Heart right ventricle (tissue), 16 donors: ENCODE measurements at places on chromosomes 7 and 10. TPM values are rescaled to one million over a fixed set of nuclear protein-coding genes. Genes with fewer than 3 reads are reported as not detected.
A peak's percentile ranks its signal among the peaks of the same experiment; 100 is the strongest.

DNA sequence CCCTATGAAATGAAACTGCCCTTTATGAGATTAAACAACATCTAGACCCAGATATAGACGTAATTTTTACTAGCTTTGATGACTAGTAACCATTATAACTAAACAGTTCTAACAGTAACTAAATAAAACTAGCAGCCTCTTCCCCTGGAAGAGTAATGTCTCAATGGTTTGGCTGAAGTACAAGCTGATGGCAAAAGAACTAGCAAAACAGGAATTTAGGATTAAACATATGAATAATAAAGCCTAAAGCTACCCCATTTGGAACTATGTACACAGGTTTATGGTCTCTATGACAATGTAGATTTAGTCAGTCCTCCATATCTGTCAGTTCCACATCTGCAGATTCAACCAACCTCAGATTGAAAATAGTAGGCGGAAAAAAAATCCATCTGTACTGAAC, 6.4 kb downstream of the DPY19L1 start:
- H3K27ac ChIP-seq = no peak overlapping the region
- no peak for DNase-seq
- H3K4me3 ChIP-seq = no peak overlapping the region
- H3K4me1 ChIP-seq = peaks cover 18% of the 10 kb centered on the region

- no peaks in the 10 kb centered on the region for H3K4me1 ChIP-seq
- H3K36me3 ChIP-seq = no peaks in the 10 kb centered on the region
- H3K4me3 ChIP-seq = no peak overlapping the region
- DNase-seq = no peak
These were observed 20.0 kb upstream of the ZNF438 start for GRCh38 chr10:31051703-31052102.

DNA sequence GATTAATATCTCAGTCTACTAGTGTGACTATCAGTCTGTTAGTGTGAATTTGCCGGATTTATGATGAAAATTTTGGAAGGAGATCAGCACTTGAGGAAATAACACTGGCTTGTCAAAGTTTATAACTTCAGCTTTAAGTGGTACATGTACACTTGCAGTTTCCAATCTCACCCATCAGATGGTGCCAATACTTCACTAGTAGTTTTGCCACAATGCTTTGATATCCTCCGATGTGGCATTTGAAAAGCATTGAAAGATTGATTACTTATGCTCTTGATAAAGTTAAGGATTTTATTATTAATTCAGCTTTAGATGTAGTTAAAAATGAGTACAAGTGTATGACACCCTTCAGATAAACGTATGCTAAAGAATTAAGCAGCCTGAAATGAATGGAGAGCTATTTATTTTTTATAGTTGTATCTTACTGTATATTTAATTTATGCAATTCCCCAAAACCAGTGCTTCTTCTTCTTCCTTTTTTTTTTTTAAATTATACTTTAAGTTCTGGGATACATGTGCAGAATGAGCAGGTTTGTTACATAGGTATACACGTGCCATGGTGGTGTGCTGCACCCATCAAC, 98.2 kb downstream of the ANLN start:
- no peak overlapping the region for H3K4me3 ChIP-seq
- DNase-seq = no peak
- no peaks in the 10 kb centered on the region for H3K4me1 ChIP-seq
- no peak overlapping the region for H3K27ac ChIP-seq

DNA sequence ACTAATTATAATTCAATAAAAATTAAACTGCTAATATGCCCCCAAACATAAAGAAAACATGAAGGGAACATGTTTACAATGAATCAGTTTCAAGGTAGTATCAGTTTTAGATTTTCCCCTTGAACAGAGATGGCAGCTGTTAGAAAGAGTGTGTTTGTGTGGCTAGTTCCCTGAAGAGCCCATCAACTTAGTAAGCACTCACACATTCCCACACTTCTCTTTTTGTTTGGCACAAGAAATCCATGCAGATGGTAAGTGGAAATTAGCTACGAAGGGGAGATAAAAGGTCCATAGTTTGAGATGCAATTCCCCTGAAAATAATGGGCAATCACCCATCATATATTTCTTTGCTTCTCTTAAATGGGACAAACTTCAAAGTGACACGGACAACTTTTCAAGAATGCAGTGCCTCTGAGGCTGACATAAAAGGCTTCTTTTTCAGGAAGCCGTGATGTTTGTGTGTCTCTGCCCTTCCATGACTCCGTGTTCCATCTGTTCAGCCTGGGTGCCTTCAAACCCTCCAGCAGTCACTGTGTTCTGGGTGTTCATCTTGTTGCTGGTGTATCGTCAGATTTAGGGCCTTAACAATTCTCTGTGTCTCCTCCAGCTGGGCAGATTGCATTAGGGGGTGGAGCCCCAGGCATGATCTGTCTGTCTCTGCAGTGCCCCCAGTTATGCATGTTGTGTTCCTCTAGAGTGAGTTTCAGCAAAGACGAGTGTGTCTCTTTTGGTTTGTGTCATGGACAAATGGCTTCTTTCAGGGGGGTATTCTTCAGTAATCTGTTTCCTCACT, 259.5 kb upstream of the NPY start:
- no peaks in the 10 kb centered on the region for H3K36me3 ChIP-seq
- H3K27ac ChIP-seq = no peak overlapping the region
- no peak for DNase-seq
- H3K4me1 ChIP-seq = no peaks in the 10 kb centered on the region

Gene PNLIPRP2
- not detected for total RNA-seq

GRCh38 chr10:121732656-121733445, 134.6 kb upstream of the FGFR2 start:
- H3K27ac ChIP-seq = no peak overlapping the region
- no peak for DNase-seq
- H3K27me3 ChIP-seq = peaks cover 26% of the 10 kb centered on the region
- no peaks in the 10 kb centered on the region for H3K36me3 ChIP-seq
- peaks cover 7% of the 10 kb centered on the region for H3K4me1 ChIP-seq

Gene GPNMB
- total RNA-seq = 221 TPM

DNA sequence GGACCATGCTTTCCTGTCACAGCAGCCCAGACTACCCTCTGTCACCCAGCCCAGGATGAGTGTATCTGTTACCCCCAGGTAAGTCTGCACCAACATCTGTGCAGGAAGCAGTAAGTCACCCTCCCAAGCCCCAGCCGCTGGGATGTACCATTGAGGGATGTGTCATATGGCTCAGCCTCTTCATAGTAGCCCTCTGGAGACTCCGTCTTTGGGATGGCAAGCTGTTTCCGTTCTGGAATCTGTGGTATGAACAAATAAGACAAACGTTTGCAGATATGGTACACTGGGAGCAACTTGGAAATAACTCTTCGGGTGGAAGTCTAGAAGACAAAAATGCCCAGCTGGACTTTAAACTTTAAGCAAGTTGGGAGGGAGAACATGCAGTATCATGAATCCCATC, 81.3 kb downstream of the AFAP1L2 start:
- H3K36me3 ChIP-seq = peaks cover 6% of the 10 kb centered on the region
- no peaks in the 10 kb centered on the region for H3K4me1 ChIP-seq
- no peaks in the 10 kb centered on the region for H3K27me3 ChIP-seq
- DNase-seq = no peak

DNA sequence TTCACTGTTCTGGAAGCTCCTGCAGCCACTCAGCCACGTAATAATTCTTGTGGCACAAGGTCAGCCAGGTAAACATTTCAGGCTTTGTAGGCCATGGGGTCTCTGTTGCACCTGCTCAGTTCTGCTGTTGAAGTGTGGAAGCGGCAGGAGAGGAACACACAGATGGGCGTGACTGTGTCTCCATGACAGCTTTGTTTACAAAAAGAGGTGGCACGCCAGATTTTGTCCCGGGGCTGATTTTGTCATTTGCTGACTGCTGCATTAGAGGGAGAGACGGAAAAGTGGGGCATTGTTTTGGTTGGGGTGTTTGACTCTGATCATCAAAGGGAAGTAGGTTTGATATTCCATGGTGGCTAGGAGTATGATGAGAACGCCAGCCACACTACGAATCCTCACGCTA, 103.1 kb downstream of the PRKAG2 start:
- H3K4me3 ChIP-seq = no peak overlapping the region
- H3K36me3 ChIP-seq = no peaks in the 10 kb centered on the region
- no peak overlapping the region for H3K27ac ChIP-seq
- H3K27me3 ChIP-seq = no peaks in the 10 kb centered on the region
- DNase-seq = no peak

Gene IL6
- 3.6 TPM for total RNA-seq

GRCh38 chr7:78967046-78967445, 486.4 kb downstream of the MAGI2 start:
- H3K27me3 ChIP-seq = no peaks in the 10 kb centered on the region
- no peak for DNase-seq
- no peaks in the 10 kb centered on the region for H3K36me3 ChIP-seq
- no peaks in the 10 kb centered on the region for H3K4me1 ChIP-seq

DNA sequence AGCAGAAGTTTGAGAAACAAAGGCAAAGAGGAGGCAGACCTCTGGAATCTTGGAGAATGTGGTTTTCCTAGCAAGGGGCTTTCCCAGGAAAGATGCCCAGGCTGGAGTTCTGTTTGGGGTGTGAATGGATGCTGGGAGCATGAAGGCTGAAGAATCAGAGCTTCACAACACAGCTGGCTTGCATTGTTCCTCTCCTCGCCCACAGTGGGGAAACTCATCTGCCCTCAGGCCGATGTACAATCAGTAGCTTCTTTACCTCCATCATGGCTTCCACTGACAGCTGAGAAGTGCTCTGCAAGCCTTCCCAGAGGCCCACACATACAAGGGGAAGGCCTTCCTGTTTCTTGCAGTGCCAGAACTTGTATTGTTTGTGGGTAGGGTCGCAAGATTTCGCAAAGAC, 90.8 kb upstream of the HECTD2 start:
- no peak overlapping the region for H3K27ac ChIP-seq
- no peak overlapping the region for H3K4me3 ChIP-seq
- H3K27me3 ChIP-seq = no peaks in the 10 kb centered on the region
- H3K4me1 ChIP-seq = no peaks in the 10 kb centered on the region

DNA sequence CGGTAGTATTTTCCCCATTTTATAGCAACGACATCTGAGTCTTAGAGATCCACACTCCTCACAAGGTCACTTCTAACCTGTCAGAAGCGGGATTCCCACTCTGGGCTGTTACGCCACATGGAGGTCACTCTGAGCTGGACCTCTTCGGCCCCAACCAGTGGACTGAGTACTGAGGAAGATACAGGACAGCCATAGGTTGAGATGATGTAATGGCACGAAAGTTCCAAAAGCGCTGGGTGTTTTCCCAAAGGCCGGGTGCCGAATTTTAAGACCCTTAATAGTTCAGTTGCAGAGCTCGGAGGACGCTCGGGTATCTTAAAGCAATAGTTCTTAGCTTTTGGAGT, 699 bp downstream of the GHITM start:
- H3K27me3 ChIP-seq = no peaks in the 10 kb centered on the region
- peaks cover 21% of the 10 kb centered on the region for H3K4me1 ChIP-seq
- H3K4me3 ChIP-seq = peak overlapping the region; percentile 86

DNA sequence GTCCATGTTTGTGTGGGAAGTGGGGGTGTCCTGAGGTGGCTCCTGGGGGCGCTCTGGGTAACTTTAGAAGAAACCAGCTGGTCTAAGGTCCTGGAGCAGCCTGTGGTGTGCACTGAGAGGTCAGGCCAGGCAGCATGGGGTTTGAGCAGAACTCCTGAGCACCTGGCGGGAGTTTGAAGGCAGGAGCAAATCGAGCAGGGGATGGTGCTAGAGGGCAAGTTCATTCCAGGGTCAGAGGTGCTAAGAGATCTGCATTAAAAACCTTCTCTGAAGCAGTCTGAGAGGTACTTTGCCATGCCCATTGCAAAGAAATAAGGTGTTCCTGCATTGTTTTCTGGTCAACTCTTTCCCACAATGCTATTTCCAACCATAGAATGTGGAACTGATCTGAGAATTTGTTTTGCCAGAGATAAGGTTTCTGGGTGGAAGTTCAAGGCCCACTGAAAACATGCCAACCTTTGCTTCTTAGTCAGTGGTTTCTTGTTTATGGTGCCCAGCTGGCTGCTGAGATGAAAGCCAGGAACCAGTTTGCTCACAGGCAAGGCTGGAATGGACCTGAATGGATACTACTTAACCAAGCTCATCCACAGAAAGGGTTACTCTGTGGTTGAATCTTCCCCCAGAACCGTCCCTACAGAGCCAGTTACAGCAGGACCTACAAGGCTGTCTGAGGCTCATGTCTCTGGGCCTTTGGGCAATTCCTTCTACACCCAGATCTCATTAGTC, 136.3 kb upstream of the TMEM72 start:
- H3K27me3 ChIP-seq = no peaks in the 10 kb centered on the region
- H3K4me1 ChIP-seq = no peaks in the 10 kb centered on the region
- no peak overlapping the region for H3K4me3 ChIP-seq
- H3K36me3 ChIP-seq = no peaks in the 10 kb centered on the region
- DNase-seq = no peak

Gene BLVRA
- 40.2 TPM for total RNA-seq

DNA sequence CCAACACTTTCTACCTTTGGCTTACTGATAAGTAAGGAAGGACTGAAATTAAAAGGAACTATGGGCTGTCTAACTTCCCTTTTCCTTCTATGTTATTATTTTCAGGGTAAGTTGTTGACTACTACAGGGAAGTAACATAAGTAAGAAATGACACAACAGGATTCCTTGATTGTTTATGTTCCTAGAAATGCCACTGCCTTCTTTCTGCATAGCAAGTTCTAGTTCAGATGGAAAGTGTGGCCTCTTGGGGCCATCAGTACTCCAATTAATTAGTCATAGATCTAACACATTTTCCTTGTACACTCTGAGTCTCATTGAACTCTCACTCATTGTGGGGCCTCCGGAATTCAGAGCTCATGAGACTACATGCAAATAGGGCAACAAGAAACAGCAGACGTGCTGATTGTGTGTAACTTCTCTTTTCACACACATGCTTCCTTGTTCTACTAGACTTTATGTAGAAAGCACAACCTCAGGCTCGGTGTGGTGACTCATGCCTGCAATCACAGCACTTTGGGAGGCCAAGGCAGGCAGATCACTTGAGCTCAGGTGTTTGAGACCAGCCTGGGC, 35.3 kb upstream of the HIBADH start:
- H3K27me3 ChIP-seq = no peaks in the 10 kb centered on the region
- H3K4me1 ChIP-seq = no peaks in the 10 kb centered on the region
- DNase-seq = no peak
- H3K27ac ChIP-seq = no peak overlapping the region
- no peaks in the 10 kb centered on the region for H3K36me3 ChIP-seq
- no peak overlapping the region for H3K4me3 ChIP-seq

DNA sequence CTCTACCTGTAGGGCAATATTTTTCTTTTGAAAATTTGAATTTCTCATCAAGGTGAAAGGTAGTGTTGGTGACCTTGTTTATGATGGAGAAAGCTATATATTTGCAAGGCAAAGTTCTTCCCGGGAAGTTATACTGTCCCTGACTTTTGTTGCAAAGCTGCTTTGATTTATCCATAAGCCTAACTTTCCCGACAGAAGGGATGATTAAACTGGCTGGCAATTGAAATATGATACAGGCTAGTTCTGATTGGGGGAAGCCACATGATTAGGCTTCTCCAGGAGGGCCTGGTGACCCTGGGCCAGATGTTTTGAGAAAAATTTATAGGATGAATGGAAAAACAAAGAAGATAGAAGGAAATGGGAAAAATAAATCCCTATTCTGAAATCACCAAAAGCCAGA, 215.5 kb downstream of the ACTR3B start:
- H3K27me3 ChIP-seq = no peaks in the 10 kb centered on the region
- H3K36me3 ChIP-seq = no peaks in the 10 kb centered on the region
- no peak overlapping the region for H3K4me3 ChIP-seq

Gene BTBD16
- total RNA-seq = not detected

Gene HHEX
- total RNA-seq = 3.5 TPM

GRCh38 chr7:132368246-132368900, 207.9 kb downstream of the PLXNA4 start:
- H3K36me3 ChIP-seq = no peaks in the 10 kb centered on the region
- H3K4me3 ChIP-seq = no peak overlapping the region

- no peak overlapping the region for H3K27ac ChIP-seq
- DNase-seq = no peak
- H3K36me3 ChIP-seq = no peaks in the 10 kb centered on the region
- peaks cover 2% of the 10 kb centered on the region for H3K4me1 ChIP-seq
These were observed 245.3 kb downstream of the NSUN6 start for GRCh38 chr10:18406136-18406535.
